ENCODE measurements at places on chromosomes 4 and X.

DNA sequence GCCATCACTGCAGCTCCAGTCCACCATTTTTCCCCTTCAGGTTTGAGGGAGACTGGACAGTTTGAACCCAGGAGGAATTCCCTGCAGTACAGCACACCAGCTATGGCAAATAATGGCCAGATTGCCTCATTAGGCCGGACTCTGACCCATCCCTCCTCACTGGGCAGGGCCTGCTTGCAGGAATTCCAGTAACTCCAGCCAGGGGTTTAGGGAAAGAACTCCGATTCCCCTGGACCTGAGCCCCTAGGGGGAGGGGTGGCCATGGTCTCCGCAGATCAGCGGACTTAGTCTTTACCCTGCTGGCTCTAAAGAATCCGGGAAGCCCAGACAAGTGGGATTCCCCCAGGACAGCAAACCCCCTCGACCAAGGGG is 342.8 kb downstream of the DMD start:
- DNase-seq = no peak

- DNase-seq = no peak
Measured at GRCh38 chrX:154542723-154543424, 3.8 kb downstream of the G6PD start.

GRCh38 chr4:155805016-155805415 is 46.2 kb downstream of the GUCY1B1 start:
- DNase-seq = no peak

- DNase-seq = no peak
Measured at GRCh38 chr4:71593311-71593710, 190.6 kb downstream of the GC start.

DNA sequence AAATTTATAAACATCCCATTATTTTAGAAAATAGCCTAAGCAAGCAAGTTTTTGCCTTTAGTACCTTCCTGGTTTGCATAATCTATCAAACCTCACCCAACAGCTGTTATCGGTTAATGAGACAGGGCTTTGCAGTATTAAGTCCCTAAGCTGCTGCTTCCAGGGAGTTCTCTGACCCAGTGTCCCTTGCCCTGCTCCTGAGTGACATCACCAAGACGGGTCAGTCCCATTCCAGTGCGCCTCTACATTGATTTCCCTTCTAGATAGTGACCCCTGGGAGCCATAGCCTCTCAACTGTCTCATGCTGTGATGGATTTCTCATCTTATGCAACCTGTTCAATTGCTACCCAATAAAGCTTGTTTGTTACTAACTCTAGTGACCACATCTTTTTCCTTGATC is 410.4 kb downstream of the SPOCK3 start:
- DNase-seq = no peak

DNA sequence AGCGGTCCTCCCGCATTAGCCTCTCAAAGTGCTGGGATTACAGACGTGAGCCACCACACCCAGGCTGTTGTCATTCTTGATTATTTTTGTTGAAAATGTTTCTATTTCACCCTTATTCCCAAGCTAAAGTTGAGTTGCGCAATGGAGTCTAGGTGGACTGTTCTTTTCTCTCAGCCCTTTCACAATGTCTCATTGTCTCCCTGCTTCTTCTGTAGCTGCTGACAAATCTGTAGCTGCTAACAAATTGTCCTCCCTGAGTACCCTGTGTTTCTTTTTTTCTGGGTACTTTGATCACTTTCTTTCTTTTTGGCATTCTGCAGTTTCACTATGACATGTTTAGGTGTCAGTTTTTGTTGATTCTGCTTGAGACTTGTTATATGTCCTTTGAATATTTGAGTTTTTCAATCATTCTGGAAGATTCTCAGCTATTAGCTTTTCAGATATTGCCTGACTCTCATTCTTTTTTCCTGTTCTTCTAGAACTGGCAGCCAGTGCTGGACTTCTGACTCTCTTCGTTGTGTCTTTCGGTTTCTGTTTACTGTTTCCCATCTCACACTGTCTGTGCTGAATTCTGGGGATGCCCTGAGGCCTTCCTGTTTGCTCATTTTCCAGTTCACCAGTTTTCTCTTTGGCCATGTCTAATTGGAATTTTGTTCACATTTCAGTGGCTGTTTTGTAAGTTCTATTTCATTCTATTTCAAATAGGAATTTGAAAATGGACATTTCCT is 6.6 kb downstream of the ABCD1 start:
- no peak for DNase-seq

DNA sequence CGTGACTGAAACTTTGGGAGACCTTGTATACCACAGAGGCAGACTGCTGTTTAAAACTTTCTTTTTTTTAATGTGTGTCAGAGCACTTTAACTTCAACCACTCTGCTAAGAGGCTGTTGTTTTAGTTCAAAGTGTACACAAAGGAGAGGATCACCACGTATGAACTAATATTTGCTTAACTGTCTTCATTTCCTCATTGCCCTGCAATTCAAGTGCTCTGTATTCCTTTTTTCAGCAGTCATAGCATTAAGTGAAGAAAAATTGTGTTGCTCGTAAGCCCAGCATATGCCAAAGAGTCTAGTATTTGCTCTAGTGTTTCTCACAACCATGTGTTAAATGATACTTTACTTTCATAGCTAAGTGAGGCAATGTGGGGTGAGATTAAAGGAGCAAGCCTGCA is 63.0 kb upstream of the HHIP start:
- no peak for DNase-seq

DNA sequence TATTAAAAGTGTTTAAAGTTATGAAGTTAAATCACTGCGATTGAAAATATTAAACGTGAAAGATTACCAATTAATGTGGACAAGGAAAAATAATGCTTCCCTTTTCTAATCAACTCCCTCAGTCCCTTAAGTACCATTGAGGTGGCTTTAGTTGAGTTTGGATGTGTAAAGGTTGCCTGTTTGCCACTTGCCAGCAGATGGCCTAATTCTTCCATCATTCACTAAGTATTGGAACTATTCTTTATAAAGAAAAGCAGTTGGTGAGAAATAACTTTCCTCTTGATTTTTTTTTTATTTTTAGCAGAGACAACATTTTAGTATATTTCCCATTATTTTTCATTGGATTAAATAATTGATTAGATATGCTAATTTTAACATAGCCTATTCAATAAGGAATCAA is 295.9 kb upstream of the TACR3 start:
- DNase-seq = peak; percentile 10

DNA sequence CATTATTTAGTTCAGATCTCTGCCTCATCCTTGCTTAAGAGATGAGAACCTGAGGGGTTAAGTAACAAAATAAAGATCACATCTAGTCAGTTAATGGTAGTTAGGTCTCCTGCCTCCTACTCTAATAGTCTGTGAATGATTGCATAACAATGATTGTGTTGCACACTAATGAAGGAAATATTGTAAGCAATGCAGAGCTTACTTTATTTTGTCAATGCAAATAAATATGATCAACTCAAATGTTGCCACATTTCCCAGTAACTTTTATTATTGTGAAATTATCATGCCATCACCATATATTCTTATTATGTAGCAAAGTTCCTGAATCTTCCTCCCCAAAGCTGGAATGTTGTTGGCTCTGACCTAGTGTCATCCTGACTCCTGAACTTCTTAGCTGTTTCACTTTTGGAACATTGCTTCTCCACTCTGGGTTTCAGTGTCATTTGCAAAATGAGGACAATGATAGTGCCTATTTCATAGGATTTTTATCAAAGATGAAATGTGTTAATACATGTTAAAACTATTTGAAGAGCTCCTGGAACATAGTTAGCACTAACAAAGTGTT is 17.0 kb upstream of the GABRA4 start:
- DNase-seq = no peak

- no peak for DNase-seq
Measured at GRCh38 chrX:55033429-55033828, 2.7 kb upstream of the ALAS2 start.

DNA sequence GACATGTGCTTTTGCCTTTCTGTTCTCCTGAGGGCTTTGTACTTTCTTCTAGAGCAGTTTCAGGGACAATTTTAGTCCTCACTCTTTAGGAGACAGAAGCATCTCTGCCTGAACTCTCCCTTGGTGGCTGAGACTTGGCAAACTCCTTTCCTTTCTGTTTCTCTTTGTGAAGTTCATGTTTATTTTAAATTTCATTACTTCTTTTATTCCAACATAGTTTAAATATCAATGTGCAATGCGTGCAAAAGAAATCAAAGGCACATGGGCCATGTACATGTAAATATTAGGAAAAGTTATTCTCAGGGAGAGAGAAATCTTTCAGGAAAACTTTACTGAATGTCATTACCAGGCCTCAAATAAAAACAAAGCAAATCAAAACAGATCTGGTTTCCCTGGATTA is 177.6 kb downstream of the RNF150 start:
- no peak for DNase-seq

- DNase-seq = no peak
Measured at GRCh38 chr4:158374318-158374717, 147.4 kb upstream of the RXFP1 start.

GRCh38 chr4:173013232-173013930 is 155.2 kb upstream of the GALNT7 start:
- peak; percentile 40 for DNase-seq

DNA sequence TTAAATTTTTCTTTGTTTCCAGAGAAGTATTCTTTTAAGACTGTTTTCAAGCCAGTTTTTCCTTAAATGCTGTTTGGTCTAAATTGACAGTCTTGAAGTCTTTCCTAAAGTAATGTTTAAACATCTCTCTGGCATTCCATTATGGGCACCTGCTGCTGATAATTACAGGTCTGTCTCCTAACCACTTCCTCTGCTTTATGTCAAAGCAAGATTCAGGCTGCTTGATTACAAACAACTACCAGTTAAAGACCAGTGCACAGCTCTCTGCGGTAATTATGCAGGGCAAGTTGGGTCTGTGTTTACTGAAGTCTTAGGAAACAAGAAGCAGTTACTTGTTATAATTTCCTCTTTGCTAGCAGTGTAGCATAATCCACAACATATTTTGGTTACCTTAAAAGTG is 17.6 kb downstream of the UNC5C start:
- no peak for DNase-seq

GRCh38 chr4:182643801-182644682 is 273.1 kb downstream of the DCTD start:
- no peak for DNase-seq

- DNase-seq = no peak
Measured at GRCh38 chrX:69083801-69084200, 81.5 kb downstream of the PJA1 start.

- DNase-seq = no peak
Measured at GRCh38 chrX:139554376-139554775, 23.8 kb downstream of the F9 start.

DNA sequence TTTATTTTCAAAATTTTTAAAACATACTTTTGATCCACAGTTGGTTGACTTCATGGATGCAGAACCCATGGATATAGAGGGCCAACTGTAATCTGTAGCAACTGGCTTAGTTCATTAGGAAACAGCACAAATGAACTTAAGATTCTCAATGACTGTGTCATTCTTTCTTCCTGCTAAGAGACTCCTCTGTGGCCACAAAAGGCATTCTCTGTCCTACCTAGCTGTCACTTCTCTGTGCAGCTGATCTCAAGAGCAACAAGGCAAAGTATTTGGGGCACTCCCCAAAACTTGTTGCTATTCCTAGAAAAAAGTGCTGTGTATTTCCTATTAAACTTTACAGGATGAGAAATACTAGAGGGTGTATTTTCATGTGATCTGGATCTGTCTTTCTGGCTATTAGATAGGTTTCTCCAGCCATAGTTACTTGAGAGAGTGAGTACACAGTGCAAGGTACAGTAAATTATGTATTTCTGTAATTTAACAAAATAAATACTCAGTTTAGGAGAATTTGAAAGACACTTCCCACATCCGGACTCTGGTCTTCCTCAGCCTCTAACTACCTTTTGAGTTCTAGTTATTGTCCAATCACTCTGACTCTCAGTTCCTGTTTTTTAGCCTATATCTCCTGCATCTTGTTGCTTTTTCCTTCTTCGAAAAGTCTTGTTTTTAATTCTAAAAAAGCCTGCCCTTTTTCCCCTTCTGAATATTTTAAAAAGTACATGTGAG is 21.8 kb downstream of the TLR2 start:
- DNase-seq = no peak

DNA sequence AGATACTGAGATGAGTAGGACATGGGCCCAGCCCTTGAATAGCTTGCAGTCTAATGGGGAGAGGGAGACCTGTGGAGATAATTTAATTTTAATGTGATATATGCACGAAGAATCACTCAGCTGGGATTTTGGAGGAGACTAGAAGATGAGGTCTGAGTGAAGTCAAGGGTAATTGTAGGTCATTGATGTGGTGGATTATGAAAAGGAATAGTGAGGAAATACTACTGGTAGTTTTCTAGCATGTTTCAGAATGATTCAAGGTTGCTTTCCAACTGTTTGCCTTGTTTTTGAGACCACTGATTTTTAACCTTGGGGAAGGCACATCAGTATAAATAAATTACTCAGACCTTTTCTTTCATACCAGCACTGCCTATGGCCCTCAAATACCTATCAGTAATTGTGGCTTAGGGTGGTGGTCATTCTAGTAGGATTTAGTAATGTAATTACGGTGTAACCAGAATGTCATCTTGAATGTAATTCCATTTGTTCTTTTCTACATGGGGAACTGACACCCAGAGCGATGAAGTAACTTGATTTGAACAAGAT is 25.6 kb downstream of the PTTG2 start:
- DNase-seq = no peak

DNA sequence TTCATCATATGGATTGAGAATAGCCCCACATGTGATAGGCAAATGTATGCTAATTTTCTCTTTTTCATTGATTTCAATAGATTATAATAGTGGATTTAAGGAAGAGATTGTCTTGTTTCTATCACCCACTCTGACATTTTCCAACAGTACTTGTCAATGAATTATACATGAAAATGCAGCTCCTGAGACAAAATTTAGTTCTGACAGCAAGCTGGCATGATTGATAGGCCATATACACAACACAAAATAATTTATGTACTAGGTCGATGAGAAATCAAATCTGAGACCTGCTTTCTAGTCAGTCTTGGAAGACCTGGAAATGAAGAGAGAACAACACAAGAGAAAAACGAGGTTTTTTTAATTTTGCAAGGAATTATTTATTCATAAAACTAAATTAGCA is 118.0 kb upstream of the MYOZ2 start:
- no peak for DNase-seq

GRCh38 chr4:25120146-25120940 is 39.9 kb downstream of the SEPSECS start:
- DNase-seq = no peak

- DNase-seq = no peak
Measured at GRCh38 chr4:101229116-101229515, 118.2 kb downstream of the PPP3CA start.

GRCh38 chr4:41144040-41144379 is 70.3 kb downstream of the APBB2 start:
- no peak for DNase-seq

GRCh38 chr4:168537571-168537970 is 40.7 kb downstream of the PALLD start:
- DNase-seq = no peak

- no peak for DNase-seq
Measured at GRCh38 chrX:135015523-135016245, 6.7 kb downstream of the RTL8B start.
